ENCODE measurements at places on chromosomes 7 and 10.

DNA sequence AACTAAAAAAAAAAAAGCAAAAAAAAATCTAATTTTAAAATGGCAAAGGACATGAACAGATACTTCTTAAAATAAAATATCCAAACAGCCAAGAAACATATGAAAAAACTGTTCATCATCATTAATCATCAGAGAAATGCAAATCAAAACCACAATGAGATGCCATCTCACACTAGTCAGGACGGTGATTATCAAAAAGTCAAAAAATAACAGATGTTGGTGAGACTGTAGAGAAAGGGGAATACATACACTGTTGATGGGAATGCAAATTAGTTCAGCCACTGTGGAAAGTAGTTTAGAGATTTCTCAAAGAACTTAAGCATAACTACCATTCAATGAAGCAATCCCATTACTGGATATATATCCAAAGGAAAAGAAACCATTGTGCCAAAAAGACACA lies 30.2 kb downstream of the COBL start:
- DNase-seq, result no peak

- no peak for DNase-seq
Measured at GRCh38 chr10:98131619-98132018, 2.8 kb upstream of the R3HCC1L start.

- DNase-seq, result no peak
Measured at GRCh38 chr10:117860135-117860534, 186.6 kb downstream of the RAB11FIP2 start.

DNA sequence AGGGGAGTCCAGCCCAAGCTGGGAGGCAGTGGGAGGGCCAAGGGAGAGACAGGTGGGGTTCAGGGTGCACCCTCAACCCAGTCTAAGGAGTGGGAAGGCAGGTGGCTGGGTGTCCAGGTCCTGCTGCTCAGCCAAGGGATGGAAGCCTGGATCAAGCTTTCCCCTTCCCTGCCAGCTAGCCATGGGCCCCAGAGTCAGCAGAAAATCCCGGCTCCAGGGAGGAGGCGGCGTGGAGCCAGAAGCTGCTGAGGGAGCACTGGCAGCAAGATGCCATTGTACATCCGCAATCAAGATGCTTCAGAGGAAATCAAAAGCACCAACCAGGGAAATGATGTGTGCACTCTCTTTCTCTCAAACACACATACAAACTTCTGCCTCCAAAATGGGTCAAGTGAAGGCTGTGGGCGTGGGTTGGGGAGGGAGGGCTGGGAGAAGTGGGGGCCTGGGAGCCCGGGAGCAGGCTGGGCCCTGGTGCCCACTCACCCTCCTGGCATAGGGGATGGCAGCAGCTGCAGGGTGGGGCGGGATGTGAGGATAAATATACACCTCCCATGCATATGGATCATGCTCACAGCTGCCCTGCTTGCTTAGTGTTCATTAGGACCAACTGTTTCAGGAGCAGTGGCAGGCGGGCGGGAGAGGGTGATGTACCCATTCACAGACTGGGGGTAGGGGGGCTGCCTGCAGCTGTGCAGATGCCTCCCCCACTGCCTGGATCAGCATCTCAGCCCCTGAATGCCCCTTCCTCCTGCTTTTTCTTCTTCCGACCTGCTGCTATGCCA lies 24.2 kb downstream of the TRIM8 start:
- DNase-seq, result no peak

DNA sequence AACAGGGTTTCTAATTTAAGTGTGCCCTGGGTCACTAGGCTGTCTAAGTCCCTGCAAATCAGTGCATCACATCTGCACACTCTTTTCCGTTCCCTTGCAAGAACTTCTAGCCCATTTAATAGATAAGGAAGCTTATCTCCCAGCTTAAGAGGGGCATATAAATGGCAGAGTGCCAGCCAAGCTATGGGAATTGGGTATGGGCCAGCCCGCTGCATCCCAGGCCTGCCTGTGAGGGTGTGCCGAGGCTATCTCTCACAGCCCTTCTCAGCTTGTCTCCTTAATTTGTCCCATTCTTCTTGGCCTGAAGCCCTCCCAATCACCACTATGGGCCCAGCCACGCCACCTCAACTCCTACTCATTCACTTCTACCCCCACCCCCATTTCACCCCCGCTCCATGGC lies 14.7 kb downstream of the AQP1 start:
- no peak for DNase-seq

DNA sequence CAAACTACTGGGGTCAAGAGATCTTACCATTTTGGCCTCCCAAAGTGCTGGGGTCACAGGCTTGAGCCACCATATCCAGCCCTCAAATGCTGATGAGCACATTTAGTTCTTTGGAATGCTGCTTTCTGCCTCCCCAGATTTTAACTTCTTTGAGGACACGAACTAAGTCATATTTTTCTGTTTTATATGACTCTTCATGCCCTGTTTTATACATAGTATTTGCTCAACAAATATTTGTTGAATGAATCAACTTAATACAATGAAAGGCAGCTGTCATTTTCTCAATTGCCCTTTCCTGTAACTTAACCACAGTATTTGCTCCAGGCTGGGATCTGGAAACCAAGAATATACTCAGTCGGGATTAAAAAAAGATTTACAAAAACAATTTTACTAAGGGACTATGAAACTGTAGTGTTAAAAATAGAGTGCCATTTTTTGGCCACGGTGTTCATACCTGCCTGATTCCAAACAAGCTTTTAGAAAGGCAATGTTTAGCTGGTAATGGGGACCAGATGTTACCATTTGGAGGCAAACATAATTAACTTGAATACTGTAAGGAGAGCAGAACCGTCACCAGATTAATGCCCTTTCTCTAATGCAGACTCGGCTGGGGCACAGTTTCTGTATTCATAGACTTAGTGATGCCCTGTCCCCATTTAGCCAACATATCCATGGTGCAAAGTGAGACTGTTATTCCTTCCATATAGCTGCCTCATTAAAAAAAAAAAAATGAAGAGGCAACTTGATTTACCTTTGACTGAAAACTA lies 117.6 kb downstream of the NRP1 start:
- no peak for DNase-seq

DNA sequence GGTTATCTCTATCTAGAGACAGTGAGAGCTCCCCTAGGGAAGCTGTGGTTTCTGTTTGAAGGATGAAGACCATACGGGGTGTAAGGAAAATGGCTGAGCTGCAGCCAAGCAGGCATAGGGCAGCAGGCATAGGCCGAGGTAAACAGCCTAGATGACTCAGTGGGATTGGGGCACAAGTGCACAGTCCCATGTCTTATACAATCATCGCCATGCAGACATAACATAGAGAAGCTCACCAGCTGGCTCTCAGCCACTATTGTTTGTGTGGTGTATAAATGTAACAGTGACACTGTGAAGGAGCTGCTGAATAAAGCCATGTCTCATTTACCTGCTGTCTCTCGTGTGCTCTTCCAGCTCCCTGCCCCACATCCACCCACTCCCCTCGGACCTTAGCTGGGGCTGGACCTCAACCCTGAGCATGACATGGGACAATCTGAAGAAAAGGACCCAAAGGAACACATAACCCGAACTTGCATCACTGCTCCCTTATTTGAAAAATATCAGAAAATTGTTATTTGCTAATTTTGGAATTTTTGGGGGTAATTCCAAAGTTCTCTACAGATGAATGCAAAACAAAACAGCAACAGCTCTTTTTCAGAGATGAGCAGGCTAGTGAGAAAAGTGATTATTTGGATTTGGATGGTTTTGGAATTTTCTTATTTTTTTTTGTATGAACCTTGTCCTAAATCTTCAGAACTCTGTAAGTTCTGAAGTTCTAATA lies 582.7 kb downstream of the REEP3 start:
- no peak for DNase-seq

DNA sequence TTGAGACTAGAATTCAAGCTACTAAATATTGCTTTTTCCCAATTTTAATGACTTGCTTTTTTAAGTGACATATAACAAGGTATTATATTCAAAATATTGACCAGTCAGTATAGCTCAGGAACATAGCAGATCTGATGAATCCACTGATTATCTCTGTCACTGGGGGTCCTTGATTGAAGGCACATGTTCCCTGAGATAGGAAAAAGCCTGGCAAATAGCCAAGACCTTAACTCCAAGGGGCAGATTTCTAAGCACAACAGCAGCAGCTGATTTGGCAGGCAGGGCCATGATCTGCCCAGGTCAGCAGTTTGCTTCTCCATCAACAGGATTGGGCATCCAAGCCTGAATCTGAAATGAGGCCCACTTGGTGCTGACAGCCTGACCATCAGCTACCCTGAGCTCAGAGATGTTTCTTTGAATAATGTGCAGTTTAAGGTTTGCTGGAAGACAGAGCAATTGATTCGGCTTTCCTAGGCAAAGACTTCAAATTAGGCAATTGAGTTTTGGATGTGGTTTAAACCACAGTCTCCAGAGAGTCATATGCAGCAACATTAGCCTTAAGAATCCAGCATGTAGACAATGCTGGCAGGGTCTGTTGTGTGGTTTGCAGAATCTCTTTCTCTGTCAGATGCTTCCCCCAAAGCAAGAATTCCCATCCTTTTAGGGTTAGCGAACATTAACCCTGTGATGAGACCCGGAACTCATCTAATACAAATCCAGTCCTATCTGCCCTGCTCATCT lies 352.6 kb downstream of the ADRA2A start:
- no peak for DNase-seq

GRCh38 chr10:9260690-9261089 lies 1206.2 kb downstream of the GATA3 start:
- no peak for DNase-seq

- no peak for DNase-seq
Measured at GRCh38 chr10:113161066-113161465, 211.0 kb downstream of the TCF7L2 start.

All from activated T-helper 1 cell treated with anti-CD3 and anti-CD28 coated beads, Interleukin-2, amount 50 U/mL, for 16 hours (primary cell).